ENCODE measurements at places on chromosomes 12 and 14. TPM values are rescaled to one million over a fixed set of nuclear protein-coding genes. Genes with fewer than 3 reads are reported as not detected.

The LLPH gene
- total RNA-seq = 21.9 TPM

DNA sequence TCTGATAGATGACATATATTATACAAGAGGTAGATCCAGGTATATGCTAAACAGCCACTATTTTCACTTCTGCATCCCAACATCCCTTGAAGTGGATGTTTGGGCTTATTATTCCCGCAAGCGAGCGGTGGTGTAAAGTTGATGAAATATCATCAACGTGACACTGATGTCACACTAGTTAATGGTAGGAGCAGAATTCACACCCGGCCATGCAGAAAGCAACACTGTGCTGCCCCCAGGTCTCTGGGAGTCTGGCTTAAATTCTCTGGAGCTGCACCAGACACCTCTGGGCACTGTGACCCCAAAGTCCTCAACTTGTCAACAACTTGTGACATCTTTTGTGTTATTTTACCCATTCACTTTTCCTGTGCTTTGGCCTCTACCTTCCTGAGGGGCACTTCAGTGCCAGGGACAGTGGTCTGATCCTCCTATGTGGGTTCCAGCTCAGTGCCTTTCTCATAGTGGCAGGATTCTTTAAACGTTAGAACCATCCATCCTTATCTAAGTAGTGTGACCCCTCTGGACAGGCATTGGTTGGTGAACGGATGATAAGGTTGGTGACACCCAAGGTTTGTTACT, 952 bp downstream of the DRAM1 start:
- H3K36me3 ChIP-seq = no peaks in the 10 kb centered on the region
- no peaks in the 10 kb centered on the region for H3K27me3 ChIP-seq
- no peaks in the 10 kb centered on the region for H3K4me1 ChIP-seq
- peak overlapping the region; percentile 88 for H3K4me3 ChIP-seq

DNA sequence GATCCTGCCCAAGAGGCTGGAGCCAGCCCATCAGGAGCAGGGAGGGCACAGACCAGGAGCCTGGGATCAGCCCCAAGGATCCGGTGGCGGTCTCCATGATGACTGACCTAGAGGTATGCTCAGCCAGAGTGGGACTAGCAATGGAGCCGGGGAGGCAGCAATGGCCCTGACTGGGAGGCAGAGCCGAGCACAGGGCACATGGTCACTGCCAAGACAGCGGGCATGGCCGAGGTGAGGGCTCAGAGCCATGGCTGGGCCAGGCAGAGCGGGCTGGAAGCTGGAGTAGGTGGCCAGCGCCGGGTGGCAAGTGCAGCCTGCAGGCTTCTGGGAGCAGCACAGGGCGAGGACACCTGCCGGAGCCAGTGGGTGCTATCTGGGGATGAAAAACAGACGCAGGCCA, 259.3 kb downstream of the BCL11B start:
- no peak overlapping the region for H3K4me3 ChIP-seq
- no peak overlapping the region for H3K27ac ChIP-seq
- no peaks in the 10 kb centered on the region for H3K4me1 ChIP-seq
- no peak for DNase-seq
- H3K27me3 ChIP-seq = no peaks in the 10 kb centered on the region

- peaks cover 7% of the 10 kb centered on the region for H3K36me3 ChIP-seq
- H3K27ac ChIP-seq = no peak overlapping the region
- no peaks in the 10 kb centered on the region for H3K27me3 ChIP-seq
- H3K4me1 ChIP-seq = no peaks in the 10 kb centered on the region
- no peak overlapping the region for H3K4me3 ChIP-seq
Observed at GRCh38 chr14:68908803-68909202, 70.3 kb downstream of the ACTN1 start.

The CIT gene
- total RNA-seq = 81.6 TPM

The DDX55 gene
- total RNA-seq = 20.3 TPM

DNA sequence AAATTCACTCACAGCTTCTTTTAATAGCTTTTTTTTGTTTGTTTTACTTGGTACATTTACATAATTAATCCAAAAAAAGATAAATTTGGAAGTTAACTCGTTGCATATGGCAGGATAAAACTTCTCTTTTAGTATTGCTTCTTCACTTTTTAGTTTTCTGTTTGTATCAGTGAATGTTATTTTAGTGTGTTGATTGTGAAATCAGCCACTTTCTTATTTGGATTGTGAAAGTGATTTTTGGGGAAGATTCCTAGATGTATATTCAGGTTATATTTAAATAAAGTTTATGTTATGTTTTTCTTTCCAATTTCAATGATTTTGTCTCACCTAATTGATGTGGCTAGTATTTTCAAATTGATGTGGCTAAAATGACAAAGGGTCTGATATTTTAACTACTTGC, 693.9 kb upstream of the MGAT4C start:
- no peak overlapping the region for H3K4me3 ChIP-seq
- DNase-seq = no peak
- H3K4me1 ChIP-seq = no peaks in the 10 kb centered on the region
- H3K27me3 ChIP-seq = no peaks in the 10 kb centered on the region
- no peak overlapping the region for H3K27ac ChIP-seq

DNA sequence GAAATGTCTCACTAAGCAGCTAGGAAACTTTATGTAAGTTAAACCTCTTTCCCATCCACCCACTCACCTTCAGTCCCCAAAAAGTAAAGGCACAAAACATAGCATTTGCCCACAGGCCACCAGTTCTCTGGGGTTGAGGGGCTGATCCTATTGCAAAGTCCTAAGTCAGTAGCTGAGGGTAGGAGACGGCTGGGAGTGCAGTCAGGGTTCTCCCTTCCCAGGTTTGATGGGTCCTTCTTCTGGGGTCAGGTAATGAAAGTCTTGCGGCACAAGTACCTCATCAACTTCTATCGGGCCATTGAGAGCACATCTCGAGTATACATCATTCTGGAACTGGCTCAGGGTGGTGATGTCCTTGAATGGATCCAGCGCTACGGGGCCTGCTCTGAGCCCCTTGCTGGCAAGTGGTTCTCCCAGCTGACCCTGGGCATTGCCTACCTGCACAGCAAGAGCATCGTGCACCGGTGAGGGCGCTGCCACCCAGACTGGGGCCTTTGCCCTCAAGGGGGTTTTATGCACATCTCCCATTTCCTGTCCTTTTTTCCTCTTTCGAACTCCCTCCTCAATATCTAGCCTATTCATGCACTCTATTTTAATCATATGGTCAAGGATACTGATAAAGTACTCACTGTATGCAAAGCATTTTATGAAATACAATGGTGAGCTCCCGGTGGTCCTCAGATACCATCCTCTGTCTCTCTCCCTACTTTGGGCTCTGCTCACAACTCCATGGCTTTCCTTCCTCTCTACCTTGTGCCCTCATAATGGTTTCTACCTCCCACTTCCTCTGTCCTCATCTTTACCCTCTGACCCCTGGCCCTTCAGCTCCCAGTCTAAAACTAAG, 986 bp downstream of the TSSK4 start:
- no peaks in the 10 kb centered on the region for H3K27me3 ChIP-seq
- no peak for DNase-seq
- no peak overlapping the region for H3K27ac ChIP-seq
- no peaks in the 10 kb centered on the region for H3K4me1 ChIP-seq
- no peak overlapping the region for H3K4me3 ChIP-seq
